ENCODE measurements at places on chromosomes 5 and 9. TPM values are rescaled to one million over a fixed set of nuclear protein-coding genes. Genes with fewer than 3 reads are reported as not detected.

DNA sequence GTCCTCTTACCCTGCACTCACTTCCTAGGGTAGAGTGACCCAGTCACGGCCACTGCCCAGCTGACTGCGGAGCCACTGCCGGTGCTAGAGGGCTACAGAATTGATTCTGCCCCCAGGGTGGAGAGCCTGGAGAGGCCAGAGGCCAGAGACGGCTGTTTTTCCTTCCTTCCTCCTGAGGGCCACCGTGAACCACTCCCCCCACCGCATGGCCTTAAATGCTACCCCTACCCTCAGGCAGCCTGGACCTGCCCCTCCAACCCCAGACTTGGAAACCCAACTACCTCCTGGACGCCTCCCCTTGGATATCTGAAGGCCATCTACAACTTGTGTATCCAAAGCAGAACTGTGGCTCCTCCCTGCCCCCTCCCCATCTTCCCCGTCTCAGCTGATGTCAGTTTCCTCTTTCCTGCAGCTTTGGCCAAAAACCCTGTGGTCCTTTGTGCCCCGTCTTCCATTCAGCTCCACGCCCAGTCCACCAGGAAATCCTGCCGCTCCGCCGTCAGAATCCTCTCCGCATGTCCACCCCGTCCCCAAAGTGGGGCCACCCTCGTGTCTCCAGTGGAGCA lies 16.3 kb downstream of the SH2D3C start:
- H3K27ac ChIP-seq = no peak overlapping the region
- H3K27me3 ChIP-seq = no peaks in the 10 kb centered on the region
- no peaks in the 10 kb centered on the region for H3K36me3 ChIP-seq
- DNase-seq = no peak
- H3K4me1 ChIP-seq = no peaks in the 10 kb centered on the region
- no peak overlapping the region for H3K4me3 ChIP-seq

Gene RASEF
- total RNA-seq = 0.16 TPM

- peak overlapping the region; percentile 51 for H3K27ac ChIP-seq
- no peak overlapping the region for H3K4me3 ChIP-seq
- no peak for DNase-seq
- H3K27me3 ChIP-seq = no peaks in the 10 kb centered on the region
- H3K4me1 ChIP-seq = peaks cover 17% of the 10 kb centered on the region
Measured at GRCh38 chr9:69637817-69638200, 34.4 kb downstream of the APBA1 start.

- no peak for DNase-seq
- no peak overlapping the region for H3K27ac ChIP-seq
- no peaks in the 10 kb centered on the region for H3K36me3 ChIP-seq
- H3K27me3 ChIP-seq = no peaks in the 10 kb centered on the region
- no peaks in the 10 kb centered on the region for H3K4me1 ChIP-seq
Measured at GRCh38 chr9:112541685-112542084, 55.1 kb downstream of the KIAA1958 start.

DNA sequence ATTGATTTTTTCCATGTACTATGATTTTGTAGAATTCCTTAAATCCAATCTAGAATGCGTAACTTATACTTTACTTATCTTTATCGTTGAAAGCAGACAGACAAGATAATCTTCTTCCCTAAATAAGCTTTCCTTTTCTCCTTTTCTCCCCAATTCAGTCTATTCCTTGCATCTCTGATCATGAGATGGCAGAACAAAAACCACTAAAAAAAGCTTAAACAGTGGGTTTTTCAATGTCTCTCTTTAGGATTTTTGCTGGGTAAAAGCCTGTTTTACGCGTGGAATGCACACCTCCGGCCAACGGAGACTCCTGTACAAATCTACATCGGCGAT lies 755 bp downstream of the CDKN2B start:
- H3K36me3 ChIP-seq = peaks cover 25% of the 10 kb centered on the region
- peaks cover 5% of the 10 kb centered on the region for H3K4me1 ChIP-seq
- peak overlapping the region; percentile 84 for H3K27ac ChIP-seq
- no peaks in the 10 kb centered on the region for H3K27me3 ChIP-seq
- H3K4me3 ChIP-seq = peak overlapping the region; percentile 75

DNA sequence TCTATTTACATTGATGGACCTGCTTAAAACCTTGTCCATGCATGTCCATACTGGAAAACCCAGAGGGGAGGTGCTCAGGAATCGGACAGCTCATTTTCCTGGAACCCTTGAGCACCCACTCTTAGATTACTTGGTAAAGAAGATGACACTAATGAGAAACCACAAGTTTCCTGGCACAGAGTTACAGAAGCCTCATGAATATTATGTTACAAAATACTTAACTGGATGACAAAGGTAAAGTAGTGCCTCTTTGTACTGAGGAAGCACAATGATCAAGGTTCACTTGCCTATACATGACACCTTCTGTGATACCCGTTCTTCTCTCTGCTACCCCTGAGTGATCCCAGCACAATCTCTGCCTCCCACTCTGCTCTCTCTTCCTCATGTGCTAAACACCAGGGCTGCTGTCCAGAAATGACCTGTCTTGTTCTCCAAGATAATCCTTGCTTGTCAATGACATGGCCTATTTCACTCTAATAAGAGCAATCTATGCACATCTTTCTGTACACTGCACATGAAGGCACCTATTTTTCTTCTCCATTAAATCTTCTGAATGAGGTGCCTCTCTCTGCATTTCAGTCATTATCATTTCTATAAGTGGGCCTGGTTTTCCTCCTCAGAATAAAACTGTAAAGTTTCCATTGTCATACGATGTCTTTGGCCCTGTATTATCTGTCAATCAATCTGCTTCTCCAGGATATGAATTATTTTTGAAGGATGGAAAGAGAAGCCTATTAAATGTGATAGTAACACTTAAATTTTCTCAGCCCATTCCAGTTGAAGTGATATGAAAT lies 684.0 kb upstream of the ACO1 start:
- no peaks in the 10 kb centered on the region for H3K27me3 ChIP-seq
- no peak overlapping the region for H3K4me3 ChIP-seq
- DNase-seq = no peak
- H3K36me3 ChIP-seq = no peaks in the 10 kb centered on the region

Gene ABCA1
- total RNA-seq = 4.7 TPM

Gene CYLC2
- total RNA-seq = not detected

Gene FCN2
- total RNA-seq = not detected

DNA sequence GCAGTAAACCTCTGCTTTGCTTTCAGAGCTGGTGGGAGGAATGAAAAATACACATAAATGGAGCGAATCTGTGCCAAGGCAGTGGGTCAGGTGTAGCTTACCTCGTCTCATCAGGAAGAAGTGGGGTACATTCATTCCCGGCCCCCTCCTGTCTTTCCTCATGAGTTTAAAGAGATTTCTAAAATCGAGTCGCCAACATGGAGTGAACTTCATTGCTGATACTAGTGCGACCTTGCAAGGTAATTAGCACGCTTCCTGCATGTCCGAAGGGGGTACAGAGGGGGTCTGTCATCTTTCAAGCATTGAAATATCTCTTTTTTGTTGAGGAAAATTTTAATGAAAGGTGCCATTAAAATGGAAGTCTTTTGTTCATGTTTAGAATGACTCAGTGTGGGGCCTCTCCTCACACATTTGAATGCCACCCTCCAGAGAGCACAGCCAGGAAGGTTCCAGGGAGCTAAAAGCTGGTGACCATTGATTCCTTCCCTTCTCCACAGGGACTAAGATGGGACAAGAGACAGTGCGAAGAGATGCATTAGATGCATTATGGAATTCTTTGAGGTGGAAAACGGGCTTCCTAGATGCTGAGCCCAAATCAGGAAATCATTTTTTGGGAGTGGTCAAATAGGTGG lies 114.2 kb downstream of the IRX1 start:
- H3K27me3 ChIP-seq = no peaks in the 10 kb centered on the region
- H3K27ac ChIP-seq = no peak overlapping the region
- DNase-seq = no peak
- H3K4me3 ChIP-seq = no peak overlapping the region
- H3K36me3 ChIP-seq = no peaks in the 10 kb centered on the region
- H3K4me1 ChIP-seq = no peaks in the 10 kb centered on the region

GRCh38 chr5:159412284-159413046 lies 82.2 kb upstream of the IL12B start:
- DNase-seq = no peak
- peaks cover 9% of the 10 kb centered on the region for H3K4me1 ChIP-seq
- no peaks in the 10 kb centered on the region for H3K27me3 ChIP-seq
- H3K27ac ChIP-seq = no peak overlapping the region
- no peaks in the 10 kb centered on the region for H3K36me3 ChIP-seq
- H3K4me3 ChIP-seq = no peak overlapping the region

Gene GZMA
- not detected for total RNA-seq

GRCh38 chr9:8251566-8251965 lies 452.0 kb upstream of the DMAC1 start:
- no peaks in the 10 kb centered on the region for H3K27me3 ChIP-seq
- no peak overlapping the region for H3K4me3 ChIP-seq
- no peaks in the 10 kb centered on the region for H3K36me3 ChIP-seq
- no peak for DNase-seq

DNA sequence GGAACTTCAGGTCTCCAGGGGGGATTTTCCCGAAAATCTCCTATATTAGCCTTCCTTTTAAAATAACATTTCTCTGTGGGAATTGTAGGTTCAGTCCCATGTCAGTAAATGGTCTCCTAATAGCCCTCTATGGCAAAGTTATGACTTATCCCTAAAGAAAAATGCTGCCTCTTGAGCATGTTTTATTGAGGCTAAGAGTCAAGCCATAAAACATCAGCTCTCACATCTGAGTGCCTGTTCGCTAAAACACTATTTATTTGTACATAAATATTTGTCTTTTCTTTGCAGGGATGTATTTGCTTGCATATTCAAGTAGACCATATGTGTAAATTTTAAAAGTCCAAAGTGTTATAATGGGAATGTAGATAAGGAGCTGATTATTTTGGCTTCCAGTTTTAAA lies 160.4 kb downstream of the PRDM6 start:
- H3K36me3 ChIP-seq = no peaks in the 10 kb centered on the region
- no peaks in the 10 kb centered on the region for H3K4me1 ChIP-seq
- H3K27me3 ChIP-seq = no peaks in the 10 kb centered on the region
- no peak overlapping the region for H3K4me3 ChIP-seq

Gene PDE6A
- total RNA-seq = not detected

GRCh38 chr9:75239176-75239575 lies 150.9 kb downstream of the OSTF1 start:
- H3K4me3 ChIP-seq = no peak overlapping the region
- no peak for DNase-seq
- no peak overlapping the region for H3K27ac ChIP-seq

Gene MZB1
- not detected for total RNA-seq

DNA sequence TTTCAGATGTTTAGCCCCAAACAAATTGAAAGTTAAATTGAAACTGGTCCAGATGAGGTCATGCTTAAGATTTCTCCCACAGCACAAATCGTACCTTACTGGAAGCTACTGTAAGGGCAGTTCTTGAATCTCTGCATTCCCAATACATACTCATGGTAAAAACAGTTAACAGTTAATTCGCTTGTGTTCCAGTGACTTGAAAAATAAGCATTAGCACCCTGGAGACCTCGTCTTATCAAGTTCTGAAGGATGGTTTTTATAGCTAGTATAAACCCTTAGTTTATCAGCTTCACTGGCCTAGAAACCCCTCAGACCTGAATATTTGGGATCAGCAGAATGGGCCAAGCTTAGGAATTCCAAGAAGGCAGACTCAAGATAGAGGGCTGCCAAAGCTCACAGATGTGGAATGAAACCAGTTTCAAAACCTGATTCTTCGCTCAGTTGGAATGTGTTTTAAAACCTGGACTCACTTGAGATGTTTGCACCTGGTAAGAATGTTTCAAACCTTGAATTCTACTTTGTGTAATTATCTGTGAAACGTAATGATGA lies 103.6 kb downstream of the C9orf152 start:
- DNase-seq = no peak
- H3K4me1 ChIP-seq = peaks cover 40% of the 10 kb centered on the region
- peaks cover 7% of the 10 kb centered on the region for H3K36me3 ChIP-seq
- no peaks in the 10 kb centered on the region for H3K27me3 ChIP-seq
- no peak overlapping the region for H3K4me3 ChIP-seq

- no peak overlapping the region for H3K4me3 ChIP-seq
- H3K27ac ChIP-seq = no peak overlapping the region
- 0 out of 2 replicates have a peak, but pooled peaks cover 3% of the 10 kb centered on the region for H3K36me3 ChIP-seq
- no peaks in the 10 kb centered on the region for H3K27me3 ChIP-seq
- DNase-seq = no peak
Measured at GRCh38 chr9:93136011-93136440, 2.0 kb upstream of the NINJ1 start.

Gene SPRY4
- 44.5 TPM for total RNA-seq

- no peak for DNase-seq
- no peaks in the 10 kb centered on the region for H3K4me1 ChIP-seq
- H3K27me3 ChIP-seq = no peaks in the 10 kb centered on the region
Measured at GRCh38 chr5:111261610-111262009, 37.4 kb downstream of the CAMK4 start.

Gene CENPP
- 11.0 TPM for total RNA-seq

DNA sequence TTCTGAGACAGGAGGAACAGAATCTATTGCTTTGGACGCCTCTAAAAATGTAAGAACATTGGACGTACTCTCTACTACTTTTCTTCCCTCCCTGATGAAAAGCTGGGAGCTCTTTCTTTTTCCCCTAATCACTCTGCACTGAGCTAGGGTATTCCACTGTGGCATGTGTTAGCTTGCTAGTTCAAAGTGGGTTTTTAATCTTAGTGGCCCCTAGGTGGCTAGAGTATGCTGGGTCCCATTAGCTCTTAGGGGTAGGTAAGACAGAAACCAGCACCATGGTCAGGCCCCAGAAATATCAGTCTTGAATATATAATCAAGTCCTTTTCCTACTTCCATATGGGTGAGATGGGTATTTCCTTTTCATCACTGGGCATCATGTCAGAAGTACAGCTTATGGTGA lies 945.2 kb upstream of the PTPRD start:
- H3K36me3 ChIP-seq = no peaks in the 10 kb centered on the region
- no peak overlapping the region for H3K4me3 ChIP-seq
- H3K4me1 ChIP-seq = no peaks in the 10 kb centered on the region
- DNase-seq = no peak
- no peak overlapping the region for H3K27ac ChIP-seq

DNA sequence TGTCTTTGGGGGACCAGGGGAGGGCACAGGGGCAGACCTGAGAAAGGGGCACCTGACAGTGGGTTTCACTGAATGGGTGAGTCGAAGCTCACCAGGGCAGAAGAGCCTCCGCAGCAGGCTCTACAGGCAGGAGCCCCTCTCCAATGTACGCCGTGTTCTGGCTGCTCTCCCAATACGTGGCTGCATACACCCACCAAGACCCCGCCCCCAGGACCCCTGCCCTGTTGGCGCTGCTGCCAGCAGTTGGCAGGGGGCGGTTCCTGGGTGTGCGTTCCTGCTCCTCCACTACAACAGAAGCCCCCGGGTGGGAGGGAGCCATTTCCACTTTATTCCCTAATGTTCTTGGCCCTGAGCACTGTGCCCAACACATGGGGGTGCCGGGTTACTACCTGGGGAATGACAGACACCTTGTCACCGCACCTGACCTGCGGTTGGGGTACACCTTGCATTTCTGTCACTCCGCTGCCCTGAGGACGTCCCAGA lies 30.3 kb downstream of the SARDH start:
- H3K27ac ChIP-seq = no peak overlapping the region
- no peaks in the 10 kb centered on the region for H3K27me3 ChIP-seq
- H3K4me1 ChIP-seq = peaks cover 27% of the 10 kb centered on the region
- no peak for DNase-seq
- H3K36me3 ChIP-seq = peaks cover 42% of the 10 kb centered on the region
